Activated T-cell treated with anti-CD3 and anti-CD28 coated beads for 4 hours (primary cell): ENCODE measurements at places on chromosomes 13 and 19.

GRCh38 chr13:76438050-76438449 is 448.2 kb downstream of the KCTD12 start:
- no peak for DNase-seq

GRCh38 chr13:106373304-106373988 is 162.0 kb downstream of the EFNB2 start:
- DNase-seq: no peak

- no peak for DNase-seq
Measured at GRCh38 chr13:70747262-70747661, 639.0 kb upstream of the KLHL1 start.

GRCh38 chr13:98856983-98857382 is 104.5 kb upstream of the SLC15A1 start:
- no peak for DNase-seq

GRCh38 chr13:69306766-69307165 is 800.9 kb upstream of the ATXN8OS start:
- DNase-seq: no peak

GRCh38 chr19:27762933-27763332 is 1450.0 kb downstream of the UQCRFS1 start:
- no peak for DNase-seq

DNA sequence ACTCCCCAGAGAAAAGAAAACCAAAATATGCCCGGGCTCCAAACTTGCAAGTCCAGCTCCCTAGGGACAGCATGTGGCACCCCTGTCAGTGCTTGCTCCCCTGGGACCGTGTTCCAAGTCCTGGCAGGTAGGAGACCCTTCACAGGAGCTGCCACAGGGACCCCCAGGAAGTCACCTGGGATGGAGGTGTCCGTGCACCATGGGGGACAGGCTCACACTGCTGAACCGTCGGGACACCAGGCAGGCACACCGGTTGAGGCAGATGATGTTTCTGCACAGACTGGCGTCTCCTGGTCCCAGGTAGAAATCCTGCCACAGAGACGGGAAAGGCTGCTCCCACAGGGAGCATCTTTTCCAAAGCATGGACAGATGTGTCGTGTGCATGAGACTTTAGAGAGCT is 11.7 kb upstream of the PROZ start:
- no peak for DNase-seq

DNA sequence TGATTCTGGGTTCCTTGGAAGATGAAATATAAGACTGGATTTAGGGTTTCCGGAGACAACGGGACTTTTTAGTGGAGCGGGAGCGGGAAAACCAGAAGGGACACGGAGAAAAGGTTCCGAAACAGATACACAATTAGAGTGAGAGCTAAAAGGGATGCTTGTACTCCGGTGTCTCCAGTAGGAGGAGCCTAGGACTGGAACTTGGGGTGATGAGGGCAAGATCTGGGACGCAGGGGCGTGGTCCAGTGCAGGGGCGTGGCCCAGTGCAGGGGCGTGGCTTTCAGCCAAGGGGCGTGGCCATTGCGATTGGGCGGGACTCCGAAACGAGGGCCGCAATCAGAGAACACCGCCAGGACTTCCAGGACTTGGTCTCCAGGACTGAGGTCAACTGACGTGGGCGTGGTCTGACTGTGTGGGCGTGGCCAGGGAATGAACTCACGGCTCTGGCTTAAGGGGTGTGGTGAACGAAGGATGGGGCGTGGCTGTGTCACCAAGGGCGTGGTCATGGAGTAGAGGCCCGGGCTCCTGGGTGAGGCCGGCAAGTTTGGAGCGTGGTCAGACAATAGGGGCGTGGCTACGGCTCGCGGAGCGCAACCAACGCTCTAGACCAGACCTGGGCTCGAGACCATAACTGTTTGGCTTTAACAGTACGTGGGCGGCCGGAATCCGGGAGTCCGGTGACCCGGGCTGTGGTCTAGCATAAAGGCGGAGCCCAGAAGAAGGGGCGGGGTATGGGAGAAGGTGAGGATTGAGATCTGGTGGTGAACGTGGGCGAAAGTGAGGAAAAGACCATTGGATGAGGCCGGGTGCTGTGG is at the start of gene DKKL1:
DKKL1 (plus strand) TSS at position 610 of the 815 bp plus-strand sequence; CDS start at position 732, 122 bp downstream.
- peak; percentile 32 for DNase-seq

GRCh38 chr13:24203811-24204210 is 43.3 kb downstream of the SPATA13 start:
- DNase-seq: no peak

DNA sequence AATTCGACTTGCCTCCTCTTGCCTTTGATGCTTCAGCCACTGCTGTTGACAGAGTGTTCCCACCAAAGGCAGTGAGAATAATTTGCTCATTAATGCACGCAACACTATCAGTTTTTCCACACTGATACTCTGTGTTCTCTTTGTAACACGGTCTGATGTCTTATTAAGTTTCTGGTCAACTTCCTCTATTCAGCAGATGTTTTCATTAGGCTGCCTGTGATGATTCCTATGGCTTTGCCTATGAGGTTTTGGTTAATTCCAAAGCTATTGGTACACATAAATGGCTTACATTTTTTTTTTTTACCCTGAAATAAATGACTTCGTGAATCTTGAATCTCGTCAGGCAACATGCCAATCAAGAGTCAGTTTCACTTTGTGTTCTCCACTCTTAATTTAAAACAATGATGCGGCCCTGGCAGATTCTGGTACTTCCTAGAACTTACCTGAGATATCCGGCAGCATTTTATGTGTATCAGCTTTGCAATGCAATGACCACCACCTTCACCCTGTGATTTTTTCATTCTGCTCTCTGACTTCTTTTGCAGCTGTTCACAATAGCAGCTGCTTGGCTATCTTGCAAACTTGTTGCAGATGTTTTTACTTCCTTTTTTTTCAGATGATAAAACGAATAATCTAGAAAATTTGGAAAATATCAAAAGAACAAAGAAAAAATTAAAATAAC is 27.5 kb upstream of the KL start:
- DNase-seq: no peak

GRCh38 chr13:103803349-103803748 is 737.1 kb upstream of the SLC10A2 start:
- DNase-seq: no peak
